ENCODE measurements at places on chromosomes 12 and 14.

DNA sequence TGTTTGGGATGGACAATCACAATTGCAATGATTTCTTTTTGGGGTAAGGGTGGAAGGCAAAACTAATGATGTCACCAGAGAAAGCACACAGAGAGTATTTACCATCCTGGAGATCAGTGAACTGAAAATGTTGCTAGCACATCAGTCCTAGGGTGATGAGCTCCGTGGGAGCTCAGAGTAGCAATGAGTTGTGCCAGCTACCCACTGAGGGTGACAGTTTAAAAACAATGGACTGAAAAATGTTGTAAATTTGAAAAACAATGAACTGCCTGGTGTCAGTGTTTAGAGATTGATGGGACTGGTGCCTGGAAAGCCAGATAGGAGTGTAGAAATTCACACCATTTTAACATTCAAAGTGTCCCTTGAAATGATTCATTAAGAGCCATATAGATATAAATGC, 198.5 kb downstream of the ATP23 start:
- DNase-seq, result no peak

DNA sequence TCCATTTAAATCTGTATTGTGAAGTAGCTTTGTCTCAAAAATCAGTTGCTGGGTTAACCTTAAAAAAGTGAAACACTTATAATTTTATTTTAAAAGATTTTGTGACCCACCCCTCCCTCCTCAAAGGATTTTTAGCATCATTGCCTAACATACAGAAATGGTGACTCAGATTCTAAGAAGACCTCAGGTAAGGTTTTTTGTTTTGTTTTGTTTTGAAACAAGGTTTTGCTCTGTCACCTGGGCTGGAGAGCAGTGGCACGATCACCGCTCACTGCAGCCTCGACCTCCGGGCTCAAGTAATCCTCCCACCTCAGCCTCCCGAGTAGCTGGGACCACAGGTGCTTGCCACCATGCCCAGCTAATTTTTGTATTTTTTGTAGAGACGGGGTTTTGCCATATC, 74.2 kb downstream of the GNS start:
- DNase-seq, result no peak

GRCh38 chr12:76836633-76837032, 42.2 kb downstream of the CSRP2 start:
- DNase-seq, result no peak

DNA sequence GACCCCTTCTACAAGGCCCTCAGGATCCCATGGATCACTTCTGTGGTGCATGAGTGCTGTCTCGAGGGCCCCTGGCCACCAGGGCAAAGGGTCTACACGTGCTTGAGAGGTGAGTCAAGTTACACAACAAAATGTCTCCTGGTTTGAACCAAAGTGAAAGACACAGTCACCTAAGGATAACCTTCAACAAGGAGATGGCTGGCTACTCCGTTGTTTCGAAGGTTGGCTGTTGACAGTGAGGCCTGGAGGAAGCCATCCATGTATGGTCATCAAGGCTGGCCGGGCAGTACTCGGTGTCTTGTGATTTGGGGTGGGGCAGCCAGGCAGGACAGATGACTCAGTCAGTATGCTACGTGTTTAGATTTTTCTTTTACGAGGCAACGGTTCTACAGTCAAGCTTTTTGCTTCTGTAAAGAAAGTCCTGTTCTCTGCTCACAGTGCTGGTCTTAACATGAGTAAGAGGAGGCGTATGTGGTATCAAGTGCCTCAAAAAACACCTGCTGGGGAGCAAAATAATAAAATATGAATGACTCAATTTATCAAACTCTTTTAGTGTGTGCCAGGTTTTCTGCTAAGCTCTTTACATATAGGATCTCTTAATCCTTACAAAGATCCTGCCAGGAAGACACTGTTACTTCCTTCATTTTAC, 18.0 kb upstream of the NT5DC3 start:
- DNase-seq, result no peak

DNA sequence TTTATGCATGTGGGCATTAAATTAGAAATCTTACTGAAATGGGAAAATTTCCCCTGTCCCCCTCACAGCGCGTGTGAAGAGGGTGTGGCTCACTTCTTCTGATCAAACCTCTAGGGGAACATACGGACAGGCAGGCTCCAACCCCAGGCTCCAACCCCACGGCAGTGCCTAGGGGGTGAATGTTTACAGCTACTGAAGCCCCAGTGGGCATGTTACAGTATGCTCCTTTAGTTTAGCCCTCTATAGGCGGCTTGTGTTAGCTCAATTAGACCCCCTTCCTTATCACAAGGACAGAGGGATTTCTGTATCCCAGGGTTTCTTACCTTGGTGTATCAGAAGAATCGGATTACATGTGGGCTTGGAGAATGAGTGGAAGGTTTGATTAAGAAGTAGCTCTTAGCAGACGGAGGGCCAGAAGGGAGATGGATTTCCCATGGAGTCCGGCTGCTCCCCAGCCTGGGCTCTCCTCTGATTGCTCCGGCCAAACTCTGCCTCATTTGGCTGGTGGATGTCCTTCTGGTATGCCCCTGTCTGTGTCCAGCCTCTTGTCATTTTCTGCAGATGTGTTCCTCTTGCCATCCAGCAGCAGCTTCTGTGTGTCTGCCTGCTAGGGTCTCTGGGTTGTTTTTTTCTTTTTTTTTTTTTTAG, 223.7 kb downstream of the TMTC2 start:
- DNase-seq, result no peak

GRCh38 chr14:96189281-96189711, 15.3 kb upstream of the BDKRB2 start:
- peak; percentile 62 for DNase-seq

- no peak for DNase-seq
Observed at GRCh38 chr14:61586544-61587055, 108.7 kb upstream of the HIF1A start.

DNA sequence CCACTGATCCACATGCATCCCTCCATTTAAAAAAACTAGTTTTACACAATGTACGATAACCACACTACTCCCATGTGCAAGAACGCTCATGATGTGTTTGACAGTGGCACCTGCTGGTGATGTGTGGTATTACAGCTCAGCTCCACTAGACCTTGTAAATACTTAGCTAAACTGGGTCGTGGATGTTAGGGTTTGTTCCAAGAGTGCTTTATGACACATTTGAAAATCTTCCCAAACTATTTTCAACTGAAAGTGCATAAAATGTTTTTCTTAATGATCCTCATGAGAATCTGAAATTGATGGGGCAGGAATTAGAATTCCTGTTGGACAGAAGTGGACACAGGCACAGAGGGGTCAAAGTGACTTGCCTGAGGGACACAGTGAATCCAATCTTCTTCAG, 99.2 kb downstream of the SCARB1 start:
- DNase-seq, result no peak

GRCh38 chr14:81989211-81989610, 455.6 kb upstream of the SEL1L start:
- no peak for DNase-seq

- no peak for DNase-seq
Observed at GRCh38 chr14:98510392-98510791, 761.6 kb downstream of the BCL11B start.

DNA sequence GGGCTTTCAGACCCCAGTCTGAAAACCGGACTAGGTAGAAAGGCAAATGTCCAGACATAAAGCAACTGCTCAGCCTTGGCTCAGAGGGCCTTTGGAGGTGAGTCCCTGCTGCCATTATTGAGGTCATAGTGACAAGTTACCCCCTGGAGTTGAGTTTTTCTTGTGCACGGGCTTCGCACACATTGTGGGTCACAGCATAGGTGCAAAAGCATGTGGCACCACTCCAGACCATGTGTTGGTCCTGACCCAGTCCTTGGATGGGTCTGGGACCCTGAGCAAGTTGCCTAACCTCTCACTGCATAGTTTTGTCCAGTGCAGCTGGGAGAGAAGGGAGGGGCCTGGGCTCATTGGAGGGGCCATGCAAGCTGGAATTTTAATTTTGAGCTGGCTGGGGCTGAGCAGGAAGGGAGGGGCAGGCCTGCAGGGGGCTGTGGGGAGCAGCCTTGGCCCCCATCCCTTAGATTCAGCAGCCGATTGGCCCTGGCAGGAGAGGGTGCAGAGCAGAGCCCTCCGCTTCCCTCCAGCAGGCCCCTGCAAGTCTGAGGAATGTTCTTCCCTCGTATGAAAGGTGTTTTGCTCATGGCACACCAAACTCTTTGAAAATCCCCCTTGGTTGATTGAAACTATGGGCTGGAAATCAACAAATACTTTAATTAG, 4.2 kb upstream of the KRT5 start:
- DNase-seq, result no peak

- DNase-seq, result no peak
Observed at GRCh38 chr14:50362764-50363713, 33.6 kb downstream of the CDKL1 start.

- peak; percentile 57 for DNase-seq
Observed at GRCh38 chr14:106564058-106564643, 1037.8 kb downstream of the TMEM121 start.

All from lower lobe of right lung (tissue), 2 donors.